T follicular helper cell (primary cell): ENCODE measurements at places on chromosomes 16 and 17.
A peak's percentile ranks its signal among the peaks of the same experiment; 100 is the strongest.

DNA sequence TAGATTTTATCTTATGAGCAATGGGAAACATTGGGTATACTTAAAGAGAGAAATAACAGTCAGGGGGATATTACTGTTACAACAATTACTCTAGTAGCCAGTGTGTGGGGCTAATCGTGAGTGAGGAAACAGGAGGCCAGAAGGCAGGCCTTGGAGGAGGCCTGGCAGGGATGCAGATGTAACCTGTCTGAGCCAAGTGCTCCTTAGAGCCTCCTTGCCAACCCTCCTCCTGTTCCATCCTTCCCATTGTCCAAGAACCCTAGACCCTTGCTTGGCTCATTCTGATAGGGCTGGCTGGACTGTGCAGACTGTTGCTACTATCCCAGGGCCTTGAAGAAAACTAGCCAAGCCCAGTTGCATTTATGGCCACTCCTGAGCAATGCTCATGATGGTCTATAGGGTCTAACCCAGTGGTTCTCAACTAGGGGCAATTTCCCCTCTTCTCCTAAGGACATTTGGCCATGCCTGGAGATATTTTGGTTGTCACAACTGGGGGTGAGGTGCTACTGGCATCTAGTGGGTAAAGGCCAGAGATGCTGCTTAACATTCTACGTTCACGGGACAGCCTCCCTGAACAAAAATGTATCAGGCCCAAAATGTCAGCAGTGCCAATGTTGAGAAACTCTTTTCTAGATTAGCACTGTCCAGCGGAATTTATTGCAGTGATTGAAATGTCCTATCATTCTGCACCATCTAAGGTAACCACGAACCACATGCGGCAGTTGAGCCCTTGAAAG lies 24.4 kb upstream of the WSCD1 start:
- no peak for DNase-seq

DNA sequence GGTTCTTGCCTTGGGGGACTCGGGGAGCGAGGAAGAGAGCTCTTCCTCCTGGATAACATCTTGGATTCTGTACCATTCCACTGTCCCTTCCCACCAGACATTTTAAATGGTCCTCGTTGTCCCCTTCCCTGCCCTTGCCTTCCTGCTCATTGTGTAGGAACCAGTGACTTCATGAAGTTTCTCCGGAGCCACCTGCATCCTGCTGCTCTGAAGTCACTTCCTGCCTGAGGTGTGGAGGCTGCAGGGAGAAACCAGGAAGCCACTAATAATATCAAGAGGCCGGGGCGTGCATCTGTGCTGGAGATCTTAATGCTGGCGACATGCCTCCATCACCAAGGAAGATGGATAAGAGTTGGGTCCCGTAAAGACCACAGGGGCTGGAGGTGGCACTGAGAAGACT lies 6.2 kb upstream of the SLC16A13 start:
- DNase-seq, result peak; percentile 37

GRCh38 chr17:71709271-71709890 lies 411.4 kb upstream of the SOX9 start:
- no peak for DNase-seq

- no peak for DNase-seq
Observed at GRCh38 chr17:11380761-11381160, 139.7 kb downstream of the SHISA6 start.

DNA sequence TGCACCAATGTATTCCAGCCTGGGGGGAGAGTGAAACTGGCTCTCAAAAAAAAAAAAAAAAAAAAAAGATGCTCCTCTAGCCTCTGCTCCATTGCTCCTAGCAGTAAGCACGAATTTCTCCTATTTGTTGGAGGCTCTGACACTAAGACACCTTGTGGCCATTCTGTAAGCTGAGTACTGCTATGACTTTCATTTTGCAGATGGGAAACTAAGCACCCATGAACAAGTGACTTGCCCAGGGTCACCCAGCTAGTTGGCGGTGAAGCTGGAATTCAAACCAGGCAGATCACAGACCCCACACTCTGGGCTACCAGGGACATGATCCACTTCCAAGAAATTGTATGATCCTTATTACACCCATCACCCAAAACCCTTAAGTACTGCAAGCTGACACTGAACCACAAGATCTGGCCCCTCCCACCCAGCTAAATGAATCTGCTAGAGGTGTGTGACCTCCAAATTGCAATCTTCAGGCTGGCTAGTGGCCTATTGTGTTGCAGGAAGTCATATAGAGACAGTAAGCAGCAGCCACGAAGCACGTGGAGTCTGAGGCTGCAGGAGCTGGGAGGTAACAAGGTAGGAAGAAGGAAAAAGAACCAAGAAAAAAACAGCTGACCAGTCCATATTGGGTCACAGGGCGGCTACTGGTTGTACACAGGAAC lies 209.4 kb downstream of the XYLT1 start:
- DNase-seq, result no peak

DNA sequence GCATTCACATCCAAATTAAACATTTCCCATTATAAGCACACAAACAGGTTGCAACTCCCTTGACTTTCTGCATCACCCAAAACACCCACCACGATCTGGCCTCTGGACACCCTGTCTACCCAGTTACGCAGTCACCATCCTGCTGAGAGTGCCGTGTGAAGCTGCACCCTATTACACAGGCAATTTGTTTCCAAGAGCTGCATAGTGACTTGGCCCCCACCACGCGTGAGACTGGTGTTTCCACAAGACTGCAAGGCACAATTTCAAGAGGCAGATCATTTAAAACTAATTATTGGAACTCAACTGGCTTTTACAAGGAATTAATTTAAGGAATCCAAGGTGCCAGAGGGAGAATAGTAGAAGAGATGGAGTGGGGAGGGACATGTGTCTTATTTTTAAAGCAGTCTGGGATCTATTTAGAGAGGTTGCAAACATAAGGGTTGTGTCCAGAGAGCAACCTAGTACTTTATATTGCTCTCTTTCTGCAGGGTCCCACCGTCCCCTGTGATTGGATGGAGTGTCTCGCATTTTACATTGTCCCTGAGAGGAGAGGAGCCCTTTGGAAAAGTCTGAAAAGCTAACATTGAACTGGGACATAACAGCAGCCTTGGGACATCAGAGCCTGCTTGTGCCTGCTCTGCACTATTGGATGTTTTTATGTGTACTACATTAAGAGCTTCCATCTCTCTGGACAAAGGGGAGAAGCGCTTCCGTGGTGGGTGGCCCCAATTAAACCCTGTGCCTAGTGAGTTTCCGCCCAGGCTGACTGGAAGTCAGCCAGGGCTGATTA lies 8.7 kb upstream of the ADAMTS18 start:
- no peak for DNase-seq

DNA sequence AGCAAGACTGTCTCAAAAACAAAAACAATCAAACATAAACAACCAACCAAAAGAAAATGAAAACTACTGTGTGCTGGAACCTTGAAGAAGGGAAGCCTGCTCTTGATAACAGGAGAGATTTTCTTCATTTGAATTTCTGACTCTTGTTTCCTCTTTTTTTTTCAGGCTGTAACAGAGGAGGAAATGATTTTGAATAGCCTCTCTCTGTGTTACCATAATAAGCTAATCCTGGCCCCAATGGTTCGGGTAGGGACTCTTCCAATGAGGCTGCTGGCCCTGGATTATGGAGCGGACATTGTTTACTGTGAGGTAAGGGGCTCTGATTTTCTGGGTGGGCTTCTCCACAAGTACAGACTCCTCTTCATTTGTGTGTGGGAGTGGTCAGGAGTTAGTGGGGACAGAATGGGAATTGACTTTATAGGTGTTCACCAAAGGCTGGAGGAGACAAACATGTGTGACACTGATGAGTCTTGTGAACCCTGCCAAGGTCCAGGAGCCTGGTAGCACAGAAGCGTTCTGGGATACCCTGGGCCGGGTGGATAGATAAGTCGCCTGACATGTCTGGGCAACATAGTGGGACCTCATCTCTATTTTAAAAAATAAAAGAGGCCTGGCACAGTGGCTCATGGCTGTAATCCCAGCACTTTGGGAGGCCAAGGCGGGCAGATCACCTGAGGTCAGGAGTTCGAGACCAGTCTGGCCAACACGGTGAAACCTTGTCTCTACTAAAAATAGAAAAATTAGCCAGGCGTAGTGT lies 14.9 kb downstream of the DUS2 start:
- no peak for DNase-seq

- no peak for DNase-seq
Observed at GRCh38 chr17:48628649-48629410, 2.7 kb upstream of the HOXB9 start.

GRCh38 chr16:10622036-10622921 lies 41.9 kb upstream of the EMP2 start:
- no peak for DNase-seq

DNA sequence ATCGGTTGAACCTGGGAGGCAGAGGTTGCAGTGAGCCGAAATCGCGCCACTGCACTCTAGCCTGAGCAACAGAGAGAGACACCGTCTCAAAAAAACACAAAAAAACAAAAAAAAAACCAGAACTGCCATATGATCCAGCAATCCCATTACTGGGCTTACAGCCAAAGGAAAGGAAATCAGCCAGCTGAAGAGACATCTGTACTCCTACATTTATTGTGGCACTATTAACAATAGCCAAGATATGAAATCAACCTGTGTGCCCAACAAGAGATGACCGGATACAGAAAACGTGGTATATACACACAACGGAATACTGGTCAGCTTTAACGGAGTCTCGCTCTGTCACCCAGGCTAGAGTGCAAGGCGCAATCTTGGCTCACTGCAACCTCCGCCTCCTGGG lies 14.6 kb downstream of the FANCA start:
- no peak for DNase-seq

DNA sequence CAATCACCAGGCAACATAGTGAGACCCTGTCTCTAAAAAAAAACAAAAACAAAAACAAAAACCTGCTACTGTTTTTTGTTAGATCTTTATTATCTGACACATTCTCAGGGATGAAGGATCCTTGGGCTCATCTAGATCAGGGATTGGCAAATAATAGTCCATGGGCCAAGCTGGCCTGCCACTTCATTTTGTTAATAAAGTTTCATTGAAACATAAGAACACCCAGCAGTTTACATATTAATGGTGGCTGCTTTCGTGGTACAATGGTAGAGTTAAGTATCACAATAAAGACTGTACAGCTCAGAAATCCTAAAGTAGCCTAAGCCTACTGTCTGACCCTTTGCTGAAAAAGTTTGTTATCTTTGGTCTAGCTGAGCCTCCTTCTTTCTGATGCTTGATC lies 32.9 kb upstream of the CLEC18A start:
- DNase-seq, result no peak

DNA sequence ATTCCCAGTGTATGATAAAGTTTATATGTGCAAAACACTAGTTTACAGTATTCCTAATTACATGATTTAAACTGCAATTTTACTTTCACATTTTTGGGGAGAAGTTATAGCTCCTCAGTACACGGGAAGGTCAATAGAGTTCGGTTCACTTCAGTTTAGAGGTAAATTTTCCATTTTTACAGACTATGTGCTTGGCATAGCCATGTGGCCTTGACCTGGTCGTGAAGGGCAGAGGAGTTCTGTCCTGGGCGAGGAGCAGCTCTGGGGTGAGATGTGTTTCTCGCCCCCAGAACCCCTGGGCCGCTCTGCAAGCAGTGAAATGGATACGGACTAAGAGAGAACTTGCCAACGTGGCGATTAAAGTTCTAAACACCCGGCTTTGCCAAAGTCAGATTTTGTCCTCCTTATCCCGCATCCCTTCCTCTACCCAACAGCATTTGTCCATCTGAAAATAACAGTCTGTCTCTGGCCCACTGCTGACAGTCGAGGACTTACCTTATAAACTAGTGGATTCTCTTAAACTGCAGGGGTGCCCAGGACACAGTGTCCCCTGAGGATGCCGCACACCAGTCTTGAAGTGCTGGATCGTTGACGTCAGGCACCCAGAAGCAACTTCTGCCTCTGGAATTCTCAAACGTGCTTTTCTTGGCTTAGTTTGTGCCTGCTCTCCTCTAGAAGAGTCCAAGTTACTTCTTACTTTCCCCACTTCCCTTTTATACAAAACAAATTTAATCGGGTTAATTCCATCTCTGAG lies 1.5 kb upstream of the SIAH1 start:
- DNase-seq, result no peak

DNA sequence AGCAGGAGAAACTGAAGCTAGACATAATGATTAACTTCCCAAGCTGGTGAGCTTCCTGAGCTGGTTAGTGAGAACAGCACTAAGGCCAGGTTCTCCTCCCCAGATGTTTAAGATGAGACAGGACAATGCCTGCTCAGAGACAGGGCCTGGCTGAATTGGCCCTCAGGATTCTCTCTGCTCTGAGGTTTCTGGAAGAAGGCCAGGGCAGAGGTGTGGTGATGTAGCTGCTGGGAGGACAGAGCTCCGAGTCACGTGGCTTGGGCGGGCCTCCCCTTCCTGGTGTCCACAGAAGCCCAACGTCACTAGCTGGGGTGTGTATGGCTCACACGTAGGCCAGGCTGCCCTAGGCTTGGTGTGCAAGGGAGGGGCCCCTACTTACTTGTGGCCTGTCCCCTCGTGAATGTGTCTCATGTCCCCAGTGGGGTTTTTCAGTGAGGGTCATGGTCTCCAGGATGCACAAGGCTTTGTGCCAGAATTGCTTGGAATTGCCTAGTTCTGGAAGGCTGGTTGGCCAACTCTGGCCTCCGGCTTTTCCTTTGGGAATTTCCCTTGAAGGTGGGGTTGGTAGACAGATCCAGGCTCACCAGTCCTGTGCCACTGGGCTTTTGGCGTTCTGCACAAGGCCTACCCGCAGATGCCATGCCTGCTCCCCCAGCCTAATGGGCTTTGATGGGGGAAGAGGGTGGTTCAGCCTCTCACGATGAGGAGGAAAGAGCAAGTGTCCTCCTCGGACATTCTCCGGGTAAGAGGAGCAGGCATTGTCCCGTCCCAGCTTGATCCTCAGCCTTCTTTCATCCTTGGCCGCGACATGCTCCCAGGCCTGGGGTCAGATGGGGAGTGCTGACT lies 3.4 kb downstream of the NOD2 start:
- peak; percentile 43 for DNase-seq

DNA sequence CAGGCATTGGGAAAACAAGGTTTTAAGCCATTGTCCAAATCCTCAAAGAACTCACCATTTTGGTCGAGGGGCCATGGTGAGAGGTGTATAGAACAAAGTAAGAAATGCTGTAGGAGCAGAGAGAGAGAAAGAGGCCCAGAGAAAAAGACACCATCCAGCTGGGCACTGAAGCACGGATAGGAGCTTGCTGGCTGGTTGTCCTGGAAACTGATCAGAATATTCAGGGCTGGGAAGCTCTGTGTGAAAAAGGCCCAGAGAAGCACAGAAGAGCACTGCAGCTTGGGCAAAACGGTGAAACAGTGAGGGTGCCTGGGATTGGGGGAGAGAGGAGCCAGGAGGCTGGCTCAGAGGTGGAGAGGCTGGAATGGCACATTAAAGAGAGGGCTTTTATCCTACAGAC lies 16.5 kb downstream of the HS3ST3B1 start:
- no peak for DNase-seq

DNA sequence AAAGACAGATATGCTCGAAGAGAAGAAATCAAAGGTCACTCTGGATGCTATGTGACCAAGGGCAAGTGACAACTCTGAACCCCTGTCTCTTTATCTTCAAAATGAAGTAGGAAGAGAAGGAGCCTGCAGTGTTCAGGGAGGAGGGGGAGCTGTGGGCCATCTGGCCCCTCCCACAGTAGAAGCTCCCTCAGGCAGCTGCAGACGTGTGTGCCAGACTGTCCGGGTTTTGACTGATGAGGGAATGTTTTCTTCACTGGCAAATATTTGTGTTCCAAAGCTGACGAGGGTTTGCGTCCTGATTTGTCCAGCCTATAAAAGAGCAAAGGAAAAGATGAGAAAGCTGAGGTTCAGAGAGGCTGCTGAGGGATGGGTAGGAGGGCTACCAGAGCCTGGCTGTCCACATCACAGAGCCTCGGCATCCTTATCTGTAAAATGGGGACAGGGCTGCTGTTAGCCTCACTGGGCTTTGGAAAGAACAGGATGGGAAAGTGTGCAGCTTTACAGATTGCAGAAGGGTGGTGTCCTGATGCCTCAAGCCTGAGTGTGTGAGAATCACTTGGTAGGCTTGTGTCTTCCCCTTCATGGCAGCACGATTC lies 1.8 kb upstream of the GINS2 start:
- no peak for DNase-seq

- no peak for DNase-seq
Observed at GRCh38 chr16:71383054-71383773, 24.7 kb downstream of the CALB2 start.
